NCI-H1048 (cell line): ENCODE measurements at places on chromosomes 13 and 19.
A peak's percentile ranks its signal among the peaks of the same experiment; 100 is the strongest.

DNA sequence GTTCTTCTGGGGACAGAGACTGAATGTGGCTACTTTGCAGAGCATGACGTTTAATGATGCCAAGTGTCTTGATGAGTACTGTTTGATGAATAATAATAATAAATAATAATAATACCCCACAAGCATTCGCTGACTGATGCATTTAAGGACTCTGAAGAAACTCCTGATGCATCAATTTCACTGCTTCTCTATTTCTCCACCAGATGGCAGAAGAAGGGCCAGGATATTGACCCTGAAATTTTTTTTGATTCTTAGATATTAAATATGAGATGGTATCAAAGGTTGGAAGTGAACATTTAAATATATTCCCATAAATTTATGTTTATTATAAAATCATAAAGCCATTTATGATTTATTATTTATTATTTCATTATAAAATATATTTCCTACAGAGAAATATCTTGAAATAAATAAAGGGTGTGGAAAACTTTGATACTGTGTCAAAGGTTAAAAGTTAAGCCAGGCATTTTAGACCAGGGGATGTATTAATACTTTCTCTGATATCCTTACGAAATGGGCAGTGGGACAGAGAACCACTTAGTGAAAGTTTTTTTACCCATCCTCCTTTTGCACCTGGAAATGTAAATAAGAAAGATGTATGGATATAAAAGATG is 170.9 kb downstream of the LACC1 start:
- DNase-seq = no peak

DNA sequence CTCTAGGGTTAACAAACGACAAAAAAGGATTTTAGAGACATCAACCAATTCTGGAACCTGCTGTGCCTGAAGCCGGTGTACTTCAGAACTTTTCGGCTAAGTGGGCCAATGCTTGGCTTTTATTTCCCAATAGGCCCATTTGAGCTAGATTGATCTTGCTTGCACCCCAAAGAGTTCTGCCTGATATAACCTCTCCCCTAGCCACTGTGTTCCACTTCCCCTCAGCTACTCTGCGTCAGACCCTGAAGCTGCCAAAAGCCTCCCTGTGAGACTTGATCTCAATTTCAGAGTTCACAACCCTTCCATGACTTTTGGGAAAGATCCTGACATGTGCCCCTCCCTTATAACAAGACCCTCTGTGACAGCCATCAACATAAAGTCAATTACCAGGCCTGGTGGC is 5.6 kb upstream of the SIGLEC14 start:
- DNase-seq = no peak

DNA sequence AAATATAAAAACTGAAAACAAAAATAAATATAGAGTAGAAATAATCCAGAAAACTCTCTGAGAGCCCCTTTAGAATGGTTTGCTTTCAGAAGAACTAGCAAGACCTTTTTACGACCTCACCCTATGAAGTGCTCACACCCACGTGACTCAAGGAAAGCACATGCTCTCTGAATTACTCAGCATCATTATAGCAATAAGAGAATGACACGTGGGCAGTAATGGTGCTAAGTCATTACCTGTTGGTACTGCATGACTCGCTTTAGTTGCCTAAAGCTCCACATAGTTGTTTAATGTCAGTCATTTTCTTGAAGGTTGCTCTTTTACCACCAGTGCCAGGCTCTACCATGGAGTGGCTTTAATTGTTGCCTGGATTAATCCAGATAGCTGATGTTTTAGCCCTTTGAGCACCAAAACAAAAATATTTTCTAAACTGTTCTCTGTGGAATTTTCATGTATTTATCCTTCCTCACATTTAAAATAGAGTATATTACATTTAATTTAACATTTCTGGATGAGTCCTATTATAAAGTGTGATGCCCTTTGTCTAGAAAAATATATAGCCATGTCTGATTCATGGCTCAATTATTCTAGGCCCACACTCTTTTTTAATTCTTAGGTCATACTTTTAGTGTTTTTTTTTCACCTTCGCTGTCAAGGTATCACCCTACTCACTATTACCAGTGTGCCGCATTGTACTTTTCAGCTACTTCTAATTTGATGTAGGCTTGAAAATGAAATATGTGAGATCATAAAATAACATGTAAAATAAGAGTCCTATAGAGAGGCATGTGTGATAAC is 56.8 kb downstream of the THSD1 start:
- DNase-seq = no peak

DNA sequence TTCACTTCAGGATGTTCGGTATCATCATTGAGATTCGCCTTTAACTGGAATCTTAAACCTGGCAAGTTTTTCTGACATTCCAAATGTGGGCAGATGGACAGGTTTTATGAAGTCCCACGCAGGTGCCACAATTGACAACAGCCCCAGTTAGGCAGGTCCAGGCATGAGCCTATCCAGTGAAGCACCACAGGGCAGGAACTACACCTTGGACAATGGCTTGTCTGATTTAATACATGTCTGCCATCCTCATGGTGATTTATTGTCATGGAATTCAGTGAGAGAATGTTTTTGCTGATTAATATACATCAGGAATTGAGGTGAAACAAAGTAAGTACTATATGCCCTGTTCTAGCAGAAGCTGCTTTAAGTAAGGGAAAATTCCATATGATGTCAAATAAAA is 10.2 kb upstream of the TPP2 start:
- DNase-seq = no peak

- DNase-seq = no peak
Measured at GRCh38 chr13:44028734-44029133, 149.0 kb downstream of the LACC1 start.

DNA sequence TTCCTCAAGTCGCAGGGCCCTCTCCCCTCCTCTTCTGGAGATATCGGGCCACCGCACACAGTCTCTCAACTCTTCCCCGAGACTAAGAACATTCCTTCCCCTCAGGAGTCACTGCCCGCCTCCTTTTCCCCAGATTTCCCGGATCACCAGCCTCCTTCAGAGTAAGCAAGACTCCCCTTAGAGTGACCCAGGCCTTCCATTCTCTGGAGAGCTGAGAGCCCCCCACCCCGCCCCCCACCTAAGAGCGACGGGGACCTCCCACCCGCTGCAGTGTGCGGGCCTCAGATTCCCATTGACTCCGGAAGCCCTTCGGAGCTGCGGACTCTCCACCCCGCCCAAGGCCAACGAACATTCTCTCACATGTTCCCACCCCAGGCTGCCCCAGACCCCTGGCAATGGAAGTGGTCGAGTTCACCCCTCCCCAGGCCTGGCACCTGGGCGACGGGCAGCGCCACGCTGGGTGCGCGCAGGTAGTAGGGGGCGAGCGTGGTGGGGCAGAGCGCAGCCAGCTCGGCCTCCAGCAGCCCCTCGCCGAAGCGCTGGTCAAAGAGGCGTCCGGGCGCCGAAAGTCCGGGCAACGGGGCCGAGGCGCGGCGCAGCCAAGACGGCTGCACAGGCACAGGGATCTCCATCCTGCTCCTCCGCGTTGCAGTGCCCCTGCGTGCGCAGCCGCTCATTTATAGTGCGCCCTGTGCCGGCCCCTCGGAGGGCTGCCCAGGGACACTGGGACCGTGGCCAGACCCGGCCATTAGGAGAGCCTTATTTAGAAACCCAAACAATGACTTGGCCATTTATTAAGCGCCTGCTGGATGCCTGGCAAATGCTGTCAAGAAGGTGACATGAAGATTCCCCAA is at the start of gene HSPB6:
Gene HSPB6 (minus strand): TSS at position 653 of the 854 bp plus-strand sequence. CDS start 21 bp downstream, at position 632.
- no peak for DNase-seq

GRCh38 chr13:68927387-68928026 is 1180.1 kb upstream of the ATXN8OS start:
- DNase-seq = peak; percentile 2

GRCh38 chr13:37529751-37530385 is 68.7 kb downstream of the POSTN start:
- DNase-seq = no peak
